ENCODE measurements at places on chromosomes 7 and 10. TPM values are rescaled to one million over a fixed set of nuclear protein-coding genes. Genes with fewer than 3 reads are reported as not detected.

STRIP2 gene
- total RNA-seq: 4.9 TPM

CALML5 gene
- not detected for total RNA-seq

TPST1 gene
- total RNA-seq: 20.1 TPM

MYO1G gene
- 0.10 TPM for total RNA-seq

TRIM50 gene
- total RNA-seq: not detected

RAPGEF5 gene
- total RNA-seq: 197 TPM

MRLN gene
- total RNA-seq: not detected

SDK1 gene
- 0.65 TPM for total RNA-seq

FRMPD2 gene
- under 0.01 TPM for total RNA-seq

AUTS2 gene
- 1.6 TPM for total RNA-seq

ZDHHC16 gene
- 56.8 TPM for total RNA-seq

PALD1 gene
- 130 TPM for total RNA-seq

FAM241B gene
- 0.48 TPM for total RNA-seq

SAP25 gene
- not detected for total RNA-seq

LRRC61 gene
- total RNA-seq: 2.0 TPM
